Left renal cortex interstitium (tissue), 4 donors: ENCODE measurements at places on chromosomes 16 and 17.

DNA sequence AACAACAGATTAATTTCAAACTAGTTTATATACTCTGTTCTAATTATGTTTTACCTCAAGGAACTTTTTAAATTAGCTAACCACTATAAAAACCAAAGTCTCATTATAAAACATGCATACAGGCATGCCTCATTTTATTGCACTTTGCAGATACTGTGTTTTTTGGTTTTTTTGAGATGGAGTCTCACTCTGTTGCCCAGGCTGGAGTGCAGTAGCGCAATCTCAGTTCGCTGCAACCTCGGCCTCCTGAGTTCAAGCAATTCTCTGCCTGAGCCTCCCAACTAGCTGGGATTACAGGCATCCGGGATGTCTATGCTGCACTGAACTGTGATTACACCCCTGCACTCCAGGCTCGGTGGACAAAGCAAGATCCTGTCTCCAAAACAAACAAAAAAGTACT is 8.8 kb upstream of the JPT1 start:
- no peak for DNase-seq

DNA sequence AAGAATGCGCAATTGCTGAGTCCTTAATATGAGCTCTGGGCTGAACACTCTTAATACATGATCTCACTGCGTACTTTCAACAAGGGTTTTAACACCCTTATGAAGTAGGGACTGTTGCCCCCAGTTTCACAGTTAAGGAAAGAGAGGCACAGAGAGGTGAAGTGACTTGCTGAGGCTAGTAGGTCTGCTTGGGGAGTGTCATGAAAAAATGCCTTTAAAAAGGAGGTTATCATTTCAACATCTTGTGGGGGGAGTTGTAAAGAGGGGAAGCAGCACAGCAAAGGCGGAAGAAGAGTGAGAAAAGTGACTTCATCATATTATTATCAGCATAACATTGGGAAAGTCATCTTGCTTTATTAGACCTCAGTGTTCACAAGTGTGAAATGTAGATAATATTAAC is 2.1 kb downstream of the CCL4L2 start:
- DNase-seq: no peak

GRCh38 chr17:60695960-60696359 is 18.3 kb downstream of the BCAS3 start:
- DNase-seq: no peak

GRCh38 chr17:47287068-47287467 is 33.4 kb downstream of the ITGB3 start:
- no peak for DNase-seq

DNA sequence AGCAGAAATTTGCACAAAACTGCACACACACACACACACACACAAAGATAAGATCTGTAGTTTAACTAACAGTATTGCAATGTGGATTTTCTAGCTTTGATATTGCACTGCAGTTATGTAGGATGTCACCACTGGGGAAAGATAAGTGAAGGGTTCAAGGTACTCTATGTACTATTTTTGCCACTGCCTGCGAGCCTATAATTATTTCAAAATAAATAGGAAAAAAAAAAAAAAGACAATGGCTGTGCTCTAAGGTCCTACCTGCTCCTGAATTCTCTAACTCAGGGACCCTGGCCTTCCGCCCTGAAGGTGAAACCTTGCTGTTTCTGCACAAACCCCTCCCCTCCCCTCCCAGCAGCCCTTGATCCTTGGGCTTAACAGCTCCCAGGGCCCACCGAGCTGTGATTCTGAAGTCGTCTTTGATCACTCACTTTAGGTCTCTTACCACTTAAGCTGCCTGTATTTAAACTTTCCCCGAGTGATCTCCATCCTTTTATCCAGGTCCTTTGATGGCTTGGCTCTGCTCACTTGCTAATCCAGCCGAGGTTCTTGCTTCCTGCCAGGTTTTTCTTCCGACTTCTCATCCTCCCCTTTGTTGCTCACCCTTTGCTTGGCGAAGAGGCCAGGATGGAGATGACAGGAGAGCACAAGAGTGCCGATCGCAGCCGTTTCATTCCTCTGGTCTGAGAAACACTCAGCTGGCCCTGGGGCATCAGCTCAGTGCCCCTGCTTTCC is 37.7 kb downstream of the TMEM114 start:
- no peak for DNase-seq
